ENCODE measurements at places on chromosomes 7 and 10. TPM values are rescaled to one million over a fixed set of nuclear protein-coding genes. Genes with fewer than 3 reads are reported as not detected.

The RELN gene
- total RNA-seq, result not detected

GRCh38 chr10:120979435-120980278 lies 128.5 kb downstream of the WDR11 start:
- DNase-seq, result peak; percentile 18

DNA sequence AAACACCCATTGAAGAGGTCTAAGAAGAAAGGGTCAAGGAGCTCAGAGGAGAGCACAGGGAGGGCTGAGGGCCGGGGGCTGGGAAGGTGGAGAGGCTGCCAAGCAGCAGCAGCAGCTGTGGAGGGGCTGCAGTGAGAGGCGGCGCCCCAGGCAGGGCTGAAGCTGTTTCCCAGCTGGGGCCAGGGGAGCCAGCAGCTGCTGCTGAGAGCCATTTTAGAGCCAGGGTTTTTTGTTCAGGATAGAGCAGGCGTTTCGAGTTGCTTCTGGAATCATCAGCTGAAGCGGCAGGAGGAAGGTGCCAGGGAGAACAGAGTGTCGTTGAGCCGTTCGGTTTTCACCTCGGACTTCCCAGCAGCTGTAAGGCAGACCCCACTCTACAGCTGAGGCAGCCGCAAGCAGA lies 62.7 kb downstream of the LANCL2 start:
- DNase-seq, result no peak

DNA sequence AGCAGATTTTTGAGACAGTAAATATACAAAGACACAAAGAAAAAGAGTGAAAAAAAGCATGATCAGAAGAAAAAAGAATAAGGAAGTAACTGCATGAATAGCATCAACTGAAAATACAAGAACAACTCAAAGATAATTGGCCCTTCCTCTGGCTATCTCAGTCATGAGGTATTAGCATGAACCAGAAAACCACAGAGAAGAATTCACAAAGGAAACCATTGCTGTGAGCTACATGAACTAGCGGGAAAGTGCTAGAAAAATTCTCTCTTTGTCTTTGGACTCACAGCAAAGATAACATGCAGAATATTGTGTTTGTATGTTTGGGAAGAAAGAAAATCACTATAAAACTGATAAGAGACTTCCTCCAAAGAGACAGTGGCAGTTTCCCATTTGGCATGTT lies 82.9 kb downstream of the SORCS1 start:
- no peak for DNase-seq
